ENCODE measurements at places on chromosomes 7 and 10.

GRCh38 chr7:67589183-67589582 is 592.5 kb downstream of the TYW1 start:
- DNase-seq: no peak

- DNase-seq: no peak
Measured at GRCh38 chr7:88818552-88818951, 23.0 kb upstream of the TEX47 start.

GRCh38 chr7:85103357-85103756 is 83.5 kb downstream of the SEMA3D start:
- no peak for DNase-seq

DNA sequence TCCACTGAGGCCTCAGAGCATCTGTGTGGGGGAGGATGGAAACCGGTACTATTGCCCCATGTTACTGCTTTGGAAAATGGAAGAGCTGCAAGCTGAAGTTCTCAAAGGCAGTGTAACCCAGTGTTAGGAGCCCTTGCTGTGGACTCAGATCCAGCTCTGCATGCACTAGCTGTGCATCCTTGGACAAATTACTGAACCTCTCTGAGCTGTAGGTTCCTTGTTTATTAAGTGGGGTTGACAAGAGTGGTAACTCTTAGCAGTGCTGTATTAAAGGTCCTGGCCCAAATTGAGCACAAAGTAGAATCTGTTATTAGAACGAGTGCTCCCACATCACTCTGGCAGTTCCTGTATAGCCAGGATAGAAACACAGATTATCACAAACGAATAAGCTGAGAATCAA is 234.2 kb downstream of the USP6NL start:
- no peak for DNase-seq

GRCh38 chr10:89852872-89853271 is 151.5 kb downstream of the KIF20B start:
- DNase-seq: no peak

GRCh38 chr10:75430000-75430763 is 1.2 kb upstream of the LRMDA start:
- no peak for DNase-seq

All from NCI-H187 (cell line).